ENCODE measurements at places on chromosomes 5 and 9.

DNA sequence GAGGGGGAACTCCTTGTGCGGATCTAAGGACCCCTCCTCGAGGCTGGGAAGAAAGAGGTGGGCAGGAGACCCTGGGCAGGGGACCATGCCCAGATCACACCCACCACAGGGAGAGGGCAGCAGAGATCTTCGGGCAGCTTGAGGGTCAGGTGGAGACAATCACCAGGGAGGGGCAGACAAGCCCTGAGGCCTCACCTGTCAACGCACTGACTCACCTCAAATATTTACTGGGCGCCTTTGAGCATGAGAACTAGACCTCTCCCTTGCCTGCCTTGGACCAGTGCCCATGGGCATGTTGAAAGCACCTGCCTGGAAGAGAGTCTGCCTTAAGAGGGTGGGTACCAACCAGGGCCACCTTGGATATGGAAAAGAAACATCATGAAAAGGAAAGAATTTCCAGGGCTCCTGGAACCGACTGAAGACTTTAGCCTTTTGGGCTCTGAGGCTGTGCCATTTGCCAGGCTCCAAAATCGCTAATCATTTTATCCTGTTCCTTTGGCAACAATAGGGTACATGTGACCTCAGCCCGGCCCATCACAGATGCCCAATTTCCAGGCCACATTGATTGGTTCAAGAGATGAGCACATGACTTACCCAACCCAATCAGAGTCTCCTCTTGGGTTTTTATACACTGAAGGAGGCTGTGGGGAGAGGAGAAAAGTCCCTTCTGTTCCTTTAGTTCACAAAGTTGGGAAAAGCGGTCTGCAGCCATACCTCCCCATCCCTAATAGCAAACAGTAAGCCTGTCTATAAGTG lies 10.4 kb upstream of the SPINK4 start:
- no peak for DNase-seq

DNA sequence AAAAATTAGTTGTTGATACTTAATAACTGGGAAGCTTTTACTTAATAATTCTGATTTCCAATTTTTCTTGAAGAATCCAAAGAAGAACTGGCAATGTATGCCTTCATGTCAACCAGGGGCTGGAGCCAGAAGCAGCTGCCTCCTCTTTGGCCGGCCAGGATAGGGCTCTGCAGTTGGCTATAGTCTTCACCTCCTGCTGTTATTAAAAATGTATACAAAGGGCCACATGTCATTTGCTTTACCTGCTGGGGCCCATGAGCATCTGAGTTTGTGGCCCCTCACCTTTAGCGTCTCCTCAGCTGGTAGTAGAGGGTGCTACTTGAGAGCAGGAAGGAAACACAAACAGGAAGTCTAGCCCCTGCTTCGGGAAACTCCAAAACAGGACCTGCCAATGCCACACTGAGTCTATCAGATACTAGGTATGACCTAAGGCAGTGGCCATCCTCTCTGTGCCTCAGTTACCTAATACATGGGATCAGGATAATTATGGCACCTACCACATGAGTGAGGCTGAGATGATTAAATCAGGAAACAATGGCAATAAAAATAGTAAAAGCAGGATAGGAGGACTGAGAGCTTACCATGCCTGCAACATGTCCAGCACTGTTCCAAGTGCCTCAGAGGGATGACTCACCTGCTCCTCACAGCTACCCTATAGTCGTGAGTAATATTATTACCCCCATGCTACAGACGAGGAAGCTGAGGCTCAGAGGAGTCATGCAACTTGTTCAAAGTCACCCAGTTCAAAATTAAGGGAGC lies 21.3 kb downstream of the CCDC69 start:
- no peak for DNase-seq

DNA sequence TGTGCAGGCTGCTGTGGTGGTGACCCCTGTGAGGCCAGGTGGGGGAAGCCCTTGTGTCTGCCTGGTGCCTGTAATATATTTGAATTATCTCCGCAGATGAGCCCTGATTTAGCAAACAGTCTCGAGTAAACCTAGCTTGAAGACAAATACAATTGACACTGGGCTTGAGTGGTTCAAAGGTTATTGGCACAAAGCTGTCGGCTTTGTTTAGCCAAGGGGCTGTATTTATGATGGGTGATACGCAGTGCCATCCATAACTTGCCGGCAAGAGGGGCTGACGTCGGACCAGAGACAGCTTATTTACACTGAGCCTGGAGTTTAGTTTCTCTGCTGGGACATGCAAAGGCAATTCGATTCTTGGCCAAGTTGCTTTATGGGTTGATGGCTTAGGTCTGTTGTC lies 20.0 kb upstream of the PITX1 start:
- DNase-seq, result no peak

DNA sequence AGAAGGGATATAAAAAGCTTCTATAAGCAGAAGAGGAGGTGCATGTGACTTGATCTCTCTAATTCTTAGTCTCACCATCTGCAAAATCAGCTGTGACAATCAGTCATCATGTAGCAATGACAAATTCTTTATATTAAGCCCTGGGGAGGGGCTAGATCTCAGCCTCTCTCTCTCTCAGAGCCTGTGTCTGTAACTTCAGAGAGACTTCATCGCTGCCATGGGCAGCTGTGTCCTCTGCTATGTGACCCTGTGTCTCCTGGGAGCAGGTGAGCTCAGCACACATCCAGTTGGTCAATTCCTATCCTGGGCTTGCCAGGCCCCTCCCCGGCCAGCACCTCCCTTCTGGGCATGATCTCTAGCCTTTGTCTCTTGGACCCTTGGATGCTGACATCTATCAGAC lies 109.6 kb downstream of the ANKRD18B start:
- DNase-seq, result no peak

GRCh38 chr5:175457466-175457865 lies 13.5 kb upstream of the DRD1 start:
- no peak for DNase-seq

All from Ammon's horn (tissue), 1 donor.